A549 treated with CORT108297 at 1 μM for 4 hours (cell line): ENCODE measurements at places on chromosomes 13 and 19. TPM values are rescaled to one million over a fixed set of nuclear protein-coding genes. Genes with fewer than 3 reads are reported as not detected.

The ASPDH gene
- not detected in 5 replicates for total RNA-seq

The GPI gene
- total RNA-seq, result 654 to 735 TPM (median 723 TPM) in 5 replicates

The DZIP1 gene
- 9.7 to 13.6 TPM (median 13.0 TPM) in 5 replicates for total RNA-seq

The KRI1 gene
- total RNA-seq, result 15.1 to 18.2 TPM (median 17.5 TPM) in 5 replicates

The ZNF266 gene
- total RNA-seq, result 3.4 to 4.2 TPM (median 3.5 TPM) in 5 replicates

The POSTN gene
- total RNA-seq, result 0.03 to 0.12 TPM (median 0.07 TPM) in 4 of 5 replicates, not detected in the other
